ENCODE measurements at places on chromosomes 4 and X. TPM values are rescaled to one million over a fixed set of nuclear protein-coding genes. Genes with fewer than 3 reads are reported as not detected.

NAA11 gene
- total RNA-seq, result not detected

MAGEA10 gene
- total RNA-seq, result not detected

ETDB gene
- total RNA-seq, result not detected

USP26 gene
- total RNA-seq, result not detected

SEL1L3 gene
- 32.6 TPM for total RNA-seq

NAT8L gene
- total RNA-seq, result 0.23 TPM

DCX gene
- not detected for total RNA-seq

RASGEF1B gene
- total RNA-seq, result not detected

TMEM271 gene
- total RNA-seq, result not detected

MSN gene
- total RNA-seq, result 125 TPM

ZFYVE28 gene
- 6.8 TPM for total RNA-seq

TCP11X2 gene
- total RNA-seq, result not detected

TMA16 gene
- total RNA-seq, result 20.4 TPM

RIBC1 gene
- total RNA-seq, result 0.17 TPM

FATE1 gene
- total RNA-seq, result not detected

IBSP gene
- not detected for total RNA-seq

NUP54 gene
- 29.2 TPM for total RNA-seq

ADH7 gene
- not detected for total RNA-seq
